ENCODE measurements at places on chromosomes 3 and 15.

DNA sequence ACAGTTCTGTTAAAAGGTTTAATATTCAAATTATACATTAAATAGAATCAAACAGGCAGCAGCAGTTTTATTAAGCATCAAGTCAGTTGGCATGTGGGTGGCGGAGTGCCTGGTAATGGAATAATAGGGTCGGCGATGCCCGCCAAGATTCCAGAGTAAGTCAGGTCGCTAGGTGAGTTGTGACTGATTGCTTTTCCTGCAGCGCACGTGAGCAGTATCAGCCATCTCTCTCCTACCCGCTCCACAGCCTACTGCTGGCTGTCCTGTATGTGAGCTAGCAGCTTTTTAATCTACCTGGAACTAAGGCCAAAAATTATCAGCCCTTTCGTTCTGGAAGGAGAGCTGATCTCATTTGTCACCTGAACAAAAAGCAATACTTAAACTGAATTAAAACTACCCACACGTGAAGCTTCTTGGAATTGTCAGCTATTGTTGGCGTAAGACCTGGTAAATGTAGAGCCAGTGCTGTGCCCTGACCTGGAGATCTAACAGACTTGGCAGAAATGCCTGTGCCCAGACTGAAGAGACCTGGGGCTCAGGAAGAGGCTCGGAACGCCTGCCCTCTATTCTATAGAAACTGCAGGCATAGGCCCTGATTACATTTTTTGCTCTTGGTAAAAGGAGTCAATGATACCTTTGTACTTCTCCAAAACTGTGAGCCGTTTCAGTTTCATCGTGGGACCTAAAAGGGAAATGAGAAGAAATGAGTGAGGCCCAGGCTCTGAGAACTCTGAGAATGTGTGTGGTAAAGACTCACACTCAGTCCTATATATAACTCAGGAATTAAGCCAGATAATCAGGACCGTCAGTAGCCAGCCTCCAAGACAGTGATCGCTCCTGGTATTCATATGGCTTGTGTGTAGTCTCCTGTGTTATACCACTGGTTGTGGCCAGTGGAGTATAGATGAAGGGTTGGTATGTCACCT is 21.9 kb downstream of the IDH3A start:
- peak; percentile 79 for DNase-seq

GRCh38 chr15:81101894-81102815 is 31.9 kb upstream of the CFAP161 start:
- DNase-seq = no peak

DNA sequence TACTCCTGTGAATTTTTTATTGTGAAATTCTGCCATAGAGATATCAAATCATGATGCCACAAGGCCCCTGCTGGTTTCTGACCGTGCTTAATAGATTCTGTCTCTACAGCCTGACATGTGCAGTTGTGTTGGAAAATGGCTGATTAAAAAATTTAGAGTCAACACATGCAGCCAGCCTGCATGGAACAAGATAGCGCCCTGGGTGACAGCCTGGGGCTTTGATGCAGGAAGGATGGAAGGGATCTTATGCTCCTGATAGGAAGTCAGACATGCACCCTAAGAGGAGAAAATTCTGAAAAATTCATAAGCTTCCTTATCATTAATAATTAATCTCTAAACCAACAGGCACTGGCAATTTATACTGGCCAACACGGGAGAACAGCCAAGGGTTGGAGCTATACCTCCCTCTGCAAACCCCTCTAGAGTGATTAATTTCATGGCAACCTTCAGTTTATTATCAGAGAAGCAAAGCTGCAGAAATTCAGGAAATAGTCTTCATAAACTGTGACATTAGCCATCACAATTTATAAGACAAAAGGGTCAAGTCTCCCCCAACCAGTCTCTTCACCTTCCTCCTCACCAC is 198.4 kb downstream of the CADPS start:
- DNase-seq = no peak

DNA sequence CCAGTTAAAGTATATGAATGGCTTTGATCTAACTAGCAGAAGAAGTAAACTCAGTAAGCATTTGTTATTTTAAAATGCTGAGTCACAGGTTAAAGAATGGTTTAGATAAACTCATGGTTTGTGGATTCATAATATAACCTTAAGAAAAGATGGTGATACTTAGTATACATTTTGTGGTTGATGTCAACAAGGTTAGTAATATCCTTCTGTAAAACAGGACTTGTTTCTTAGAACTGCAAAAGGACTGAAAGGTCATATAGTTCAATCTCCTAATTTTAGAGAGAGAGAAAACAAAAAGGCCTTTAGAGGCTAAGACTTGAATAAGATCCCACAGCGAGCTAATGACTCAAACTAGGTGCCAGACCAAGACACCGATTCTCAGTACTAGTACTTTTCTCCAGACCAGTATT is 50.0 kb downstream of the STRIT1 start:
- DNase-seq = no peak

- DNase-seq = no peak
These were observed 2.2 kb downstream of the HPS3 start for GRCh38 chr3:149131589-149131988.

GRCh38 chr3:31858439-31858838 is 122.6 kb downstream of the OSBPL10 start:
- DNase-seq = peak; percentile 74

- DNase-seq = no peak
These were observed 109.5 kb upstream of the KCNAB1 start for GRCh38 chr3:156010829-156011228.

GRCh38 chr3:132854856-132855535 is 132.8 kb upstream of the NPHP3 start:
- DNase-seq = no peak

GRCh38 chr15:69092159-69092558 is 68.3 kb upstream of the GLCE start:
- no peak for DNase-seq

GRCh38 chr15:58684036-58684710 is 65.3 kb downstream of the ADAM10 start:
- no peak for DNase-seq

GRCh38 chr3:104887069-104887468 is 479.6 kb upstream of the ALCAM start:
- no peak for DNase-seq

DNA sequence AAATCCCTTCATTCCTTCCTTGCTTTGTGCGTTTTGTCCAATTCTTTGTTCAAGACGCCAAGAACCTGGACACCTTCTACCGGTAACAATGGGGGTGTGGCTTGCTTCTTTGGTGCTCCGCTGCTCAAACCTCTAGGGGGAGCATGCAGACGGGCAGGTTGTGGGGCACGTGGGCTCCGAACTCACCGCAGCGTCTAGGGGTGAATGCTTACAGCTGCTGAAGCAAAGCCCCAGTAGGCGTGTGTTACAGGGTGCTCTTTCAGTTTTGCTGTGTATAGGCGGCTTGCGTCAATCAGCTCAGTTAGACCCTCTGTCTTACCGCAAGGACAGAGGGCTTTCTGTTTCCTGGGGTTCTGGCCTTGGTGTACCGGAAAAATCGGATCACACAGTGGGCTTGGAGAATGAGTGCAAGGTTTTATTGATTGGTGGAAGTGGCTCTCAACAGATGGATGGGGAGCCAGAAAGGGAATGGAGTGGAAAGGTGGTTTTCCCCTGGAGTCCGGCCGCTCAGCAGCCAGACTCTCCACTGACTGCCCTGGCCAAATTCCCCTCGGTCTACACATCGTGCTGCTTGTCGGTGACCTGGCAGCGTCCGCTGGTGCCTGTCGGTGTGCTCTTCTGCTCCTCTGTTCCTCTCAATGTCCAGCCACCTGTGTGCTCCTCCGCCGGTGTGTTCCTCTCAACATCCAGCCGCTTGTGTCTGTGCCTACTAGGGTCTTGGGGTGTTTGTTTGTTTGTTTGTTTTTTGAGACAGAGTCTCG is 1.2 kb upstream of the LRRC34 start:
- peak; percentile 91 for DNase-seq

DNA sequence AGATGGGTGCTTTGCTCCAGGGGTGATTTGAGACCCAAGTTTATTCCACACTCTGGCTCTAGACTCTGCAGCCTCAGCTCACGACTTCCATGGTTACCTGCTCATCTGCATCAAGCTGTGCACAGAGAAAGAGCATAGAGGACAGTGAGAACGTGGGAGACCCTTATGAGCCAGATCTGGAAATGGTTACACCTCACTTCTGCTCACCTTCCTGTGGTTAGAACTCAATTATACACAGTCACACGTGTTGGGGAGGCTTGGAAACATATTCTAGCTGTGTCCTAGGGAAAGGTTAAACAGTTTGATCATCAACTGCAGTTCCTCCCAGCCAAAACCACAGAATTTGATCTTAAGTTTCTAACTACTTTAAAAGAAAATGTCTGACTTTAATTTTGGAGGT is 1.8 kb downstream of the FETUB start:
- DNase-seq = no peak

DNA sequence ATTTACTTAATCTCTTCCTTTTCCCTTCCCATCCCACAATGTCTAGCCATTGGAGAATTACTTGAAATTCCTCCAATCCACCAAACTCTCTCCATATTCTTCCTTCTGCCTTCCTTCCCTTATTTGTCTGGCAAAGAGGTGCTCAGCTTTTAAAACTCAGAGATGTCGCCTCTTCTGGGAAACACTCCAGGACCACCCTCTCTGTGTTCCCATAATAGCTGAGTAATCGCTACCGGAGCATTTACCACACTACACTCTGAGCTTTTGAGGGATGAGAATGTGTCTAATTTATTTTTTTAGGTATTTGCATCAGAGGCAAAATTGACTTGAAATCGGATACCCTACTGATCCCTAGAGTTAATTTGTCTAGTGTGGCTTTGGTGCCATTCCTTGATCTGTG is 245.7 kb upstream of the TPRG1 start:
- no peak for DNase-seq

All from OCI-LY7 (cell line).